Stimulated activated CD8-positive, alpha-beta memory T cell treated with anti-CD3 and anti-CD28 coated beads, Interleukin-12 subunit alpha, Interleukin-12 subunit beta, amount 100 ng/mL, for 4 hours (primary cell): ENCODE measurements at places on chromosomes 6 and 20.

- no peak for DNase-seq
Measured at GRCh38 chr20:38838326-38838725, 32.8 kb downstream of the PPP1R16B start.

DNA sequence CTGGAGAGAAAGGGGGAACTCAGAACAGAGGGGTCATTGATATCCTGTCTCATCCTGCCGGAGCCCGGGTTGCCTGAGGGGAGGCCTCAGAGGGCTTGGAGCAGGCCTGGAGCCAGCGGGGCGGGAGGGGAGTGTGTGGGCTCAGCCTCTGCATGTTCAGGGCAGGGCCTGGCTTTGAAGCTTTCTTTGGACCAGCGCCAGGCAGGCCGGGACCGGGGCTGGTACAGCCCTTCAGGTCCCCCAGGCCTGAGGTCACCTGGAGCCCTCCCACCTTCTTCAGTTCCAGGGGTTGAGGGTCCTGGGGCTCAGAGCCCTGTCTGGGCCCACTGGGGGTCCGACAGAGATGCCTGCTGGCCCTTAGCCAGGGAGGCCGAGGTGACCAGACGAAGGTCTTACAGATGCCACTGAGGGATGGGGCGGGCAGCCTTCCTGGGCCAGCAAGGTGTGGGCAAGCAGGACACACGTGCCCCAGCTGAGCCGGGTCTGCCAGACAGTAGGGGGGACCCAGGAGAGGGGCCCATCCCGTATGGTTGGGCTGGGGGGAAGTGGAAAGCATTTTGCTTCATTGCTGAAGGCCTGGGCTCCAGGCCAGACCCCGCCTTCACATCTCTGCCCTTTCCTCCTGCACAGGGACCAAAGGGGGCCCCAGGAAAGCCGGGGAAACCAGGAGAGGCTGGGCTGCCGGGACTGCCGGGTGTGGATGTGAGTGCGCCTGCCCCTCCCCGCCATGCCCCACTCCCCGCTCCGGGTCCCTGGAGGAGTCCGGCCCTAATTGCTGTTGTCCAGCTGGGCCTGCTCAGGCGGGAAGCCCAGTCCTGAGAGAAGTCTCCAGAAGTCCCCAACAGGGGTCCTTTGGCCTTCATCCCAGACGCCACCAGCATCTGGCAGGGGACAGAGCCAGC lies 2.0 kb downstream of the COL9A3 start:
- DNase-seq = no peak

DNA sequence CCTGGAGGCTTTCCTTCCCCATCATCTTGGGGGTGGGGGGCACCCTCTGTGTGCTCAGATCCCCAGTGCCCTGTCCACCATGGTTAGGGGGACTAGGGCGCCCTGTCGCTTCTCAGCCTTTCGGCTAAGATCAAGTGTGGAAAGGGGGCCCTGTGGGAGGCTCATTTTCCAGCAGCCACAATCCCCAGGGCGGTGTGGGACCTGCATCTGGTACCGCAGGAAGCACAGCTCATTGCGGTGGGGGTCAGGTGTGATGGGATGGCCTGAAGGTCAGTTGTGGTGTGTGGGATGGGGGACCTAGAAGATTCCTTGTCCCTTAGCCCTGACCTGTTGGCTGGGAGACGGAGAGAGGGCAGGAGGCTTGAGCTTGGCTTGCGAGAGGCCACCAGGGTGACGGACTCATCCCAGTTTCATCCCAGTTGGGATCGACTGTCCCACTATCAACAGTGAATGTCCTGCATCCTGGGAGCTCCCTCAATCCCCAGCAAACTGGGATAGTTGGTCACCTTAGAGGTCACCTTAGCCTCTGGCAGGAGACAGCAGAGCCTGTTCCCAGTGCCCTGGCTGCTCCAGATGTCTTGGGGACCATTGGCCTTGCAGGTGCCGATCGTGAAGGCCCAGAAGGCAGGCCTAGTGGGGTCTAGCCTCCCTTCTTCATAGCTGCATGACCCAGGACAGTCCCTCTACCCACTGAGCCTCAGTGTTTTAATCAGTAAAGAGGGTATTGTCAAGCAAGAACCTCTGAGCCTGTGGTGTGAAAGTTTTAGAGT lies 64.5 kb upstream of the PMEPA1 start:
- no peak for DNase-seq

DNA sequence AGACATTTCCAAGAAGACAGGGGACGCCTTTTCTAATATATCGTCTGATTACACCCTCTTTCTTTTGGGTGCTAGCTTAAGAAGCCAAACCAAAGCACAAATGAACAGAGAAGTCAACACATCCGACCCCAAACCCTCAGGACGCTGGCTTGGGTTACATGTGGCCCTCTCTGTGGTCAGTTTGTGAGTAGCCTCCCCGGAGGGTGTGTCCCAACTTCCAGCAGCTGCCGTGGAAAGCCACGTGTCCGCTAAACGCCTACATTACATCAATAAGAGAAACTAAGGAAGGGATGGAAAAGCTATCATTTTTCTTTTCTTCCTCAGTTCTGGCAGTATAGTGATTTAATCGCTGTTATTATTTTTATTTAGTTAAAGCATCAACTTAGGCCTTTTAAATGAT lies 487 bp upstream of the BMP6 start:
- no peak for DNase-seq

GRCh38 chr20:10633718-10634117 lies 40.1 kb downstream of the JAG1 start:
- DNase-seq = no peak

- no peak for DNase-seq
Measured at GRCh38 chr6:5693225-5694145, 313.2 kb downstream of the NRN1 start.

GRCh38 chr6:15393605-15394004 lies 147.7 kb downstream of the JARID2 start:
- no peak for DNase-seq

- DNase-seq = no peak
Measured at GRCh38 chr20:8571611-8572010, 439.5 kb downstream of the PLCB1 start.

- no peak for DNase-seq
Measured at GRCh38 chr6:146990284-146990683, 213.9 kb upstream of the STXBP5 start.
